ENCODE measurements at places on chromosomes 5 and 9.
A peak's percentile ranks its signal among the peaks of the same experiment; 100 is the strongest.

DNA sequence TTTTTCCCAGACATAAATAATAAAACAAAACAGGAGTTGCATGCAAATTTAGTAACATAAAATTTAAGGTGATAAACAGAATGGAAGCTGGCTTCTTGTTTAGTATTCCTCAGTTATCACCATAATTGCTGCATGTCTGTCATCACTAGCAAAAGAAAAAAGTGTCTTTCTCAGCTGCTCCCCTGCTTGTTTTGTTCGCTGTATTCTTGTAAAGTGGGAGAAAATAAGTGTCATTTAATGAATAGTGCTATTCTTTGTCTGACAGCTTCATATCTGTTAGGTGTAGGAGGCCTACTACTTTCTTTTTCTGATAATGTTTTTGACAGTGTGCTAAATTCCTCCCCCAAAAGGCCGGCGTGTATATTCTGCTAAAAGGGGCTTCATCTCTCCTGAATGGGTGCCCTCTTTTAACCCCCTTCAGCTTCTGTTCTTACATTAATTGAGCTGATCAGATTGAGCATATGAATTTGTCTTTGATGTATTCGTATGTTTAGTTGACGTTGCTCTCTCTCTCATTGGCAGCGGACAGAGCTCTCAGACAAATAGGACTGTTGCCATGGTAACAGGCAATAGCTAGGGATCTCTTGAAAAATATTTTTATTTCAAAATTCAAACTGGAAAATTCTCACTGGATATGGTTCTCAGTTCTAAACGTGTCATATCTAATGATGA, 303.8 kb downstream of the KIAA0825 start:
- DNase-seq: no peak

GRCh38 chr9:130890870-130891687, 5.5 kb downstream of the QRFP start:
- no peak for DNase-seq

DNA sequence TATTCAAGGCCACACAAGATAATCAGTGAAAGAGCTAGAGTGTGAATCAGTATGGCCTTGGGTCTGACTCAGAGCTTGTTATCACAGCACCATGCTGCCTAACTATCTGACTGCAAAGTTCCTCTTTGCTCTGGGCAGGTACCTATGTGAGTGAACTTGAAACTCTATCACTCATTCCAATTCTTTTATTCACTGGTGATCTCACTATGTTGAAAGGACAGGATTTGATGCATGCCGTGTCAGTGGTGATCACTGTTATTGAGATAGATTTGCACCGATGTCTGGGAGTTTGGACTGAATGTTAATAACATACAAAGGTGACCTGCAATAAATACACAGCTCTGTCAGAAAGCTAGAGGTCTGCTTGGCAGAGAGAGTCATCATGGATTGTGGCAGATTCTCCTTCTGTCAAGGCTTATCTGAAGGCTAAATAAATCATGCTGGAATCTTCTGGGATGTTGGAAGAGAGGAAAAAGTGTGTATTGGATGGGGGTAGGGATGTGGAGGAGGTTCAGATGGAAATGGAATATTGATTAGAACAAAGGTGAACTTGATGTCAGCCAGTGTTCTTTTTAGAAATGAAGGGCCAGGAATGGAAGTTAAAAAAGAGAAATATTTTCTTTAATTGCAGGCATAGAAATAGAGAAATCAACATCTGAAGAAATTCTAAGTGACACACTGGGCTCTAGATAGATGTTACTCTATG, 91.8 kb upstream of the TNC start:
- DNase-seq: no peak

DNA sequence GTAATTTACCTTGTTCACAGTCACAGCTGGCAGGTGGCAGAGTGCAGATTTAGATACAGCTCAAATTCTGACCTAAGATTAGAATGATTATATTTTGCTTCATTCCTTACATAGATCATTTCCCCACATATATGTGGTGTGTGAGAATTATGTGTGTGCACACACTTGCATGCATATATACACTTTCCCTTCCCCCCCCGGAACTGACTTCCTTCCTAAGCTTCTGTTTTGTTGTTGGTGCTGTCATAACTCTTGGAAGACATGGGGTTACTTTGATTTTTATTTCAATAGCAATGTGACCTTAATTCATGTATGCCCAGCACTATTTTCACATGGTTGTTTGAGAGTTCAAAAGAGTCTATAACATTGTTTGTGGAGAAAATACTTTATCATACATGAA, 112.8 kb downstream of the CMYA5 start:
- no peak for DNase-seq

- no peak for DNase-seq
These were observed 62.2 kb downstream of the RASEF start for GRCh38 chr9:83000765-83001164.

GRCh38 chr9:129624947-129625346, 1.0 kb upstream of the NTMT1 start:
- no peak for DNase-seq

DNA sequence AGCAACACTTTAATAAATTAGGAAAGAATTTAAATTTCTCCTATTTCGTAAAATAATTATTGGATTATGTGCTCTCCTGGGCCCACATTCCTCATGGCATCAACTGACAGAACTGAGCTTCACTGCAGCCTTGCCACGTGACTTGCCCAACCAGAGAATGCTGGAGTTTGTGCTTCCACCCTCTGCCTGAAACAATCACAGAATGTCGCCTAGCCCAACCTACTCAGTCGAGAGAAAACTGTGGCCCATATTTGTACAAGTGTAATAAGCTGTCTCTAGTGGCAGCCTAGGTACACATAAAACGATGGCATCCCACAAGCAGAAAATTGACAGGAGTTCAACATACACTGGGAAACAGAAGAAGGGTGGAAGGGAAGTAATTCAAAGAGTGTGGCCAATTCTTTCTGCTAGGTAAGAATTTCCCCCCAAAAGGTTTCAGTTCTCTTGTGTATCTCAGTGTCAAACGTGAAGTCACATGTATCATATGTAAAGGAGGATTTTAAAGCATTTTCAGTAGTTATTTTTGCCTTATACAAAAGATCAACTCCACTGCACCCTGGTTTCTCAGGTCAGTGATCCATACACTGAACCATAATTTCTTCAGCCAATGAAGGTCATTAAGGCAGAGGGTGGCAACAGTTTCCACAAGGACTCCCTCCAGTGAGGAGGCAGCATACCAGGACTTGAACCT, 41.7 kb downstream of the ZNF608 start:
- DNase-seq: no peak

GRCh38 chr9:109270441-109270840, 50.4 kb downstream of the EPB41L4B start:
- DNase-seq: no peak

GRCh38 chr5:74279244-74279643, 361.3 kb downstream of the ENC1 start:
- DNase-seq: no peak

DNA sequence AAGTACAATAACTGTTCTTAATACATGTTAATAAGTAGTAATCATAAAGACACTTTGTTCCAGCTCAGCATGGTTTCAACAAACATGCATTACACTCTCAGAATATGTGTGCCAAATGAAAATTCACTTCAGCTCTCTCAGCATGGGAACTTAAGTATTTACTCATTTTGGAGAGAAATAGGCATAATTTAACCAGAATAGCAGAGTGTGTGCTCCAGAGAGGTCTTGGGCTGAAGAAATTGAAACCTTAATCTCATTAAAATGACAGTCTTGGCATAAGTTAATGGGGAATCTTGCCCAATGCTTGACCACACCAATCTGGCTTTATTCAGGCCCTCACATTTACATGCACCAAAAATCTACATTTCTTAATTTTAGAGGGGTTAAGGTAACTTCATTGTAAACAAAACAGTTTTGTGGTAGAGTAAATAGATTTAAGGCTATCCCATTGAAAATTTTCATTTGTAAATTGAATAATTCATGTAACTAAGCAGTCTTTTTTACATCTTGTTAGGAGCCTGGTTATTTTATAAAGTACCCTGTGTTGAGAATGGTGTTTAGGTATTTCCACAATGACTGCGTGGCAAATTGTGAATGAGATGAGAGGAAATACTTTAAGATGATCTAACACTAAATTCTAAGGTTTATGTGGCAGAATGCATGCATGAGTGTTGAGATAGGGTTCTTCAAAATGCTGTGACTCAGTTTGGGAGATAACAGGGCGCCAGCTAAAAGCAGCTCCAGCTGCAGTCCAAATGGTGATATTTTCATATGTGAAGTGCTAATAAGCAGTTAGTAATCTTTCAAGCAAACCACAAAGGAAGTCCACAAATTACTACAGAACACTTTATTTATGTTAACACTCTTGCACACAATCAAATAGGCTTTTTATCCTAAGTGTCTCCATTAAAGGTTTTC, 11.3 kb upstream of the LOX start:
- no peak for DNase-seq

DNA sequence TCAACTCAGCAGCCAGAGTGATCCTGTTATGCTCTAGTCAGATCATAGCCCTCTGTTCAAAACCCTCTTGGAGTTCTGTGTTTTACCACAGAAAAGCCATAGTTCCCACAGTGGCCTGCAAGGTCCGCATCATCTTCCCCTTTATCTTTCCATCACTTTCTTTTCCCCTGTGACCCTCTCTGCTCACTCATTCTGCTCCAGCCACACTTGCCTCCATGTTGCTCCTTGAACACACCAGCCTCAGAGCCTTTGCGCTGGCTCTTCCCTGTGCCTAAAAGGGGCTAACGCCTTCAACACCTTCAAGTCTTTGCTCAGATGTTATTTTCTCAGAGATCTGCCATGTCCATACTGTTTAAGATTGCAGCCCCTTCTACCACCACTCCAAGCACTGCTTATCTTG, 26.3 kb downstream of the CSF2 start:
- DNase-seq: no peak

- no peak for DNase-seq
These were observed 59.5 kb upstream of the ERCC6L2 start for GRCh38 chr9:95815961-95816360.

GRCh38 chr5:125604104-125604503, 819.1 kb upstream of the GRAMD2B start:
- no peak for DNase-seq

- no peak for DNase-seq
These were observed 28.7 kb downstream of the TLE4 start for GRCh38 chr9:79600466-79600865.

- DNase-seq: no peak
These were observed 21.0 kb upstream of the RHOBTB3 start for GRCh38 chr5:95709967-95710650.

DNA sequence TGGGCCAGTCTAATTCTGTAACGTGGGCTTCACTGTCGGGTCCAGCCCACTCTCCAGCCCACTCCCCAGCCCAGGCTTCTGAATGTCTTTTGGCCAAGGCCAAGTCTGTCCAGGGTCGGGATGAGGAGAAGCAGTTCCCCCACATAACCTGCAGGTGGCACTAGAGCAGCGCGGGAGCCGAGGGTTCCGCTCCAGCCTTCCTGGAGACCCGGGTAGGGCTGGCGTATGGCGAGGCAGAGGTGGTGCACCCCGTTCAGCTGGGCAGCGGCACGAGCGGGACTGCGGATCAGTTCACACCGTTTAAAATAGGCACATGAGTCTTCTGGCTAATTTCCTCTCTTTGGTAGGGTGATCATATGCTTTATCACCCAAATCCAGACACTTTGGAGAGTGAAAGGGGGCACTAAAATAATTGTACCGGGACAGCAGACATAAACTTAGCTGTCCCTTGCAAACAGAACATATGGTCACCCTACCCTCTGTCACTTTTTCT, 185.9 kb downstream of the MSX2 start:
- DNase-seq: peak; percentile 86

DNA sequence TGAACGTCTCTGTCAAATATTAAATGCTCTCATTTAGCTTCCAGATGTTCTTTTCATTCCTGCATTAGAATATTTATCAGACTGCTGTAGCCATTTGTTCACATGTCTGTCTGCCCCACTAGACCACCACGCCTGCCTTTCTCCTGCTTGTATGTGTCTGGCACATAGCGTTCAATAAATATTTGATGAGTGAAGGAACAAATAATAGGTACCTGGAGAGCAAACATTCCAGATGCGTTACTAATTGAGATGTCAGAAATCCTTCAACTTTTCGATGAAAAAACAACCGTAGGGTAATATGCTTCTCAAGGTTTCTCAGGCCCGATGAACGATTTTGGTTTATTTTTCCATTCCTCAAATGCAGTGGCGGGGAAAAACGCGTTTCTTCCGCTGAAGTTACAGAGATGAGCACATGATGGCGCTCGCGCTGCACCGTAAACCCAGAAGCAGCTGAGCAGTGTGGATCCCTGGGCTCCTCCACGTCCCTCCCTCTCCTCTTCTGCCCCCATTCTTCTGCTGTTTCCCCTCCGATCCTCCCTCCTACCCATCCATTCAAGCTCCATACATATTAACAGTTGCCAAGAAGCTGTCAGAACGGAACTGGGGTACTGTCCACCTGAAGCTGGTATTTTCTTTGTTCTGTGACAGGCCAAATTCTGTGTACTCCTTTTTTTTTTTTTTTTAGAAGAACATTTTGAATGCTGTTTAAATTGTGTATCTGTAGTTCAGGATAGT, 245.4 kb downstream of the MPDZ start:
- DNase-seq: peak; percentile 77

DNA sequence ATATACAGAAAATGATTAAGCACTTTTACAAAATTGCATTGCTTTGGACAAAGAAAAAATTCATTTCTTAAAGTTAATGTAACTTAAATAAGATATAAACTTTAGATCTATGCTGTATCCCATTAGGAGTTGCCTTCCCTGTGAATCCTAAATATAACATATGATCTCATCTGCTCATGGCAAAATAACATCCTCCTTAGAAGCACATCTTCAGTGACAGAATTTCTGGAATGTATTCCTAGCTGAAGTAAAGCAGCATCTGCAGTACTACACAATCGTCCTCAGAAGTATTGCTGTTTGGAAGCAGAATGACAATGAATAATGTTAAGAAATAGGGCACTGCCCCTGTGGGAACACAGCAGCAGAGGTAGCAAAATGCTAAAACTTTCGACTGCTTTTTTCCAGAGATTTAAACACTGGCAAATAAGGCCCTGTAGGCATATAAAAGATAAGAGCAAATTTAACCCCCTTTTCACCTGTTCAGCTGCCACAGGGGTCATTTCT, 571.0 kb downstream of the PTPRD start:
- no peak for DNase-seq

DNA sequence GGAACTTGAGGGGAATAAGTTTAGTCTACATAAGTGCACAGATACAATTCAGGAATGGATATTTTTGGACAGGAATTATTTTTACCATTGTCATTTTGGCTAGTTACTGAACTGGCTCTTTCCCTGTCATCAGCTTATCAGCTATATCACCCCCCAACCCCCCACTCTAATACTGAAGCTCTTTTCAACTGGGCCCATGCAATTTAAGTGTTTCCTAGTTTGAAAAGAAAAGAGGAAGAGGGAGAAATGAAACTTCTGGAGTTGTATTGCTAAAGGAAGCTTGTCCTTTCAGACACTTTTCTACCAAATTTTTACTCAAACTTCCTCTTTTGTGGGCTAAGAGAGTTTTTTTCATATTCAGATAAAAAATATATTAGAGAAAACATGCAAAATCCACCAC, 18.5 kb upstream of the TIMD4 start:
- DNase-seq: no peak

DNA sequence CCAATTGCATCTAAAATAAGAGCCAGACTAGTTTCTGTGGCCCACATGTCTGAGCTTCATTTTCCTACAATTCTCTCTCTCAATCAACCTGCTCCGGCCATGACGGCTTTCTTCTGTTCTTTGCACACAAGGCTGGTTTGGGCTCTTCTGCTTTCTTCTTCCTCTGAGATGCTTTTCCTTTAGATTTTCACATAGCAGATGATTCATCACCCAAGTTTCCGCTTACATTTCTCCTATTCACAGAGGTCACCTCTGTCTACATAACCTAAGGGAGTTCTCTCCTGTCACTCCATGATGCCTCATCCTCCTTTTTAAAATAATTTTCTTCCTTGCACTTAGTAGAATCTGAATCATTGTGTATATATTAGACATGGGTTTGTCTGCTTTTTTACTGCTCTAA, 334.6 kb upstream of the TUSC1 start:
- no peak for DNase-seq

Measured in glutamatergic neuron (in vitro differentiated cells).